ENCODE measurements at places on chromosomes 1 and 21.

- no peak for DNase-seq
Measured at GRCh38 chr1:2050461-2050792, 216 bp downstream of the PRKCZ start.

GRCh38 chr1:59752556-59753414 lies 62.0 kb upstream of the HOOK1 start:
- no peak for DNase-seq

- no peak for DNase-seq
Measured at GRCh38 chr1:159879136-159879535, 16.7 kb upstream of the VSIG8 start.

GRCh38 chr21:28074676-28075075 lies 918.0 kb downstream of the LTN1 start:
- DNase-seq, result no peak

- DNase-seq, result no peak
Measured at GRCh38 chr1:165055581-165055980, 300.9 kb downstream of the LMX1A start.
